ENCODE measurements at places on chromosomes 2 and 18.

DNA sequence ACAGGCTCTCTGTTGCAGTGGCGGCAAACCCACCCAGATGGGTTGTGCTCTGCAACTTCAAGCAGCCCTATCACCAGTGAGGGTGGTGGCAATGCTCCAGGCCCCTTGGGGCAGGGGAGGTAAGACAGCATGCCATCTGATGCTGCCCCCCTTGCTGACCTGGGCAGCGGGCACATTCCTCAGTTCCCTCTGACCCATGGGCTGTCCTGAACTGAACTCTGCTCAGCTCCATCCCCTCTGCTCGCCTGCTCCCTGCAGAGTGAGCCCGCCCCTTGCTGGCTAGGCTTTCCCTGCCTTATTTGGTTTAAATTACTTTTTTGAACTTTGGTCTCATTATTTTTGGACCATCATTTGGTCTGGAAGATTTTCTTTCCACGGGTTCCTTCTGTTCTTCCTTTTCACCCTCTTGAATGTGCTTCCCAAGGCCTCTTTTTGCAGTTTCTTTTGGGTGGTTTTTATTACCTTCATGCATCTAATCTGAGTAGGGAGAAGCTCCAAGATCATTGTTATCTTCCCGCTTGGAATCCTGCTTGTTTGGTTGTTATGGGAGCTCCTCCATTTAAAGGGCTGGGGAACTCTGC is 565.4 kb downstream of the TNS1 start:
- no peak for DNase-seq

GRCh38 chr18:48947092-48947491 is 3.7 kb downstream of the SMAD7 start:
- no peak for DNase-seq

DNA sequence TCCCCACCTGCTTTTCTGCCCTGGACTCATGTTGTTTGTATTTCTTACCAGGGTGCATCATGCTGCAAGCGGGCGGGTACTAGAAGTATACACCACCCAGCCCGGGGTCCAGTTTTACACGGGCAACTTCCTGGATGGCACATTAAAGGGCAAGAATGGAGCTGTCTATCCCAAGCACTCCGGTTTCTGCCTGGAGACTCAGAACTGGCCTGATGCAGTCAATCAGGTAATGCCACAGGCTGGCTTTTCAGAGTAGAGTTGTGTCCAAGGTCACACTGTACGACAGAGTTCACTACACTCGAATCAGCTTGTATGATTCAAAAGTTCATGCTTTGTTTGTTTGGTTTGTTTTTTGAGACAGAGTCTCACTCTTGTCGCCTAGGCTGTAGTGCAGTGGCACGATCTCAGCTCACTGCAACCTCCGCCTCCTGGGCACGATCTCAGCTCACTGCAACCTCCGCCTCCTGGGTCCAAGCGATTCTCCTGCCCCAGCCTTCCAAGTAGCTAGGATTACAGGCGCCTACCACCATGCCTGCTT is 19.4 kb downstream of the SRSF7 start:
- no peak for DNase-seq

- DNase-seq = no peak
Measured at GRCh38 chr2:167135706-167136105, 247.4 kb downstream of the XIRP2 start.

GRCh38 chr18:31247574-31248199 is 70.3 kb upstream of the DSG1 start:
- DNase-seq = no peak

DNA sequence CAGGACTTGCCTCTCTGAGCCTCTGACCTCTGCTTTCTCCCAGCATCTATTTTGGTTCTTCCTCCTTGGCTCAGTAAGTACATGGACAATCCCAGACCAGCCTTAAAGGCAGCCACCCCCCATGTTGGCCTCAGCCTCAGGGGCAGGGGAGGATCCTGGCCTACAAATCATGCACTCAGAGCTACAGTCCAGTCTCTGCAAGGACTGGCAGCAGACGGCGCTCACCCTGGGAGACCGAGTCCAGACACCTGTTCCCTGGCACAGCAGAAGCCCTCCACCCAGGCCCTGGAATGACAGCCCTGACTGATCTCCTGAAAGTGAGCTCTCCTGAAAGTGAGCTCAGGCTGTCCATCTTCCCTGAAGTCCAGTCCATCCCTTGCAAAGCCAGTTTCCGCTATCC is 25.7 kb upstream of the PTPN4 start:
- no peak for DNase-seq

GRCh38 chr2:105187531-105187930 is 54.0 kb upstream of the GPR45 start:
- no peak for DNase-seq

- no peak for DNase-seq
Measured at GRCh38 chr2:190786404-190787166, 94.0 kb upstream of the GLS start.

DNA sequence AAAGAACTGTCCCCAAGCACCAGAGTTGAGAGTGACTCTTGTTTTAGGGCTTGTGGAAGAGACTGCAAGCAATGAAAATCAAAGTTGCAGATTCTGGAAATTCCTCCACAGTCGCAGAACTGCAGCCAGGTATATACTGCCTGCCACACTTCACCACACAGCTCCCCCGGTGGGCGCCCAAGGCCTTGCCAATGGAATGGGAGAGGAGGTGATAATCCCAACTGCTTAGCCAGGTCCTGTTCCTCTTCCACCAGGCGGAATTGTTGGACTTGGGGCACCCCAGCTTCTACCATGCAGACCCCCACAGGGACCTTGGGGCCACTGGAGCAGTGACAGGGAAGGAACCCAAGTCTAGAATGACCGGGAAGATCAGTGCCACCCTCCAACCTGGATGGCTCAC is 4.8 kb upstream of the PDIA6 start:
- DNase-seq = no peak

DNA sequence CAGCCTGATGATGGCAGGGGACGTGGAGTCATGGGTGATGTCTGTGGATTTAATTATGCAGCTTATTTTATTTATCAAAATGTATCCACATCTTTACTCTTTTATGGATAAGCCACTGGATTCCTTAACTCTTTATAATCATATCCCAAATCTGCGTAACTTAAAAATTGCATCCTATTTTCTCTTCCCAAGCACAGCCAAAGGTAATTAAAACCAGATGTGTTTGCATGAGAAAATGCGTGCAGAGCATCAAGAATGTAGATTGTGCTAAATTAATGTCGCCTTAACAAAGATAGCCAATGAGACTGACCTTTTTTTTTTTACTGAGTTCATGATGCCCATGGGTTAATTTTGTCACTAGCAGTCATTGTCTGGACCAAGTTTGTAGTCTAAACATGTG is 10.0 kb downstream of the SH3RF3 start:
- DNase-seq = no peak

GRCh38 chr2:219636941-219637841 is 9.8 kb downstream of the SLC4A3 start:
- DNase-seq = no peak

DNA sequence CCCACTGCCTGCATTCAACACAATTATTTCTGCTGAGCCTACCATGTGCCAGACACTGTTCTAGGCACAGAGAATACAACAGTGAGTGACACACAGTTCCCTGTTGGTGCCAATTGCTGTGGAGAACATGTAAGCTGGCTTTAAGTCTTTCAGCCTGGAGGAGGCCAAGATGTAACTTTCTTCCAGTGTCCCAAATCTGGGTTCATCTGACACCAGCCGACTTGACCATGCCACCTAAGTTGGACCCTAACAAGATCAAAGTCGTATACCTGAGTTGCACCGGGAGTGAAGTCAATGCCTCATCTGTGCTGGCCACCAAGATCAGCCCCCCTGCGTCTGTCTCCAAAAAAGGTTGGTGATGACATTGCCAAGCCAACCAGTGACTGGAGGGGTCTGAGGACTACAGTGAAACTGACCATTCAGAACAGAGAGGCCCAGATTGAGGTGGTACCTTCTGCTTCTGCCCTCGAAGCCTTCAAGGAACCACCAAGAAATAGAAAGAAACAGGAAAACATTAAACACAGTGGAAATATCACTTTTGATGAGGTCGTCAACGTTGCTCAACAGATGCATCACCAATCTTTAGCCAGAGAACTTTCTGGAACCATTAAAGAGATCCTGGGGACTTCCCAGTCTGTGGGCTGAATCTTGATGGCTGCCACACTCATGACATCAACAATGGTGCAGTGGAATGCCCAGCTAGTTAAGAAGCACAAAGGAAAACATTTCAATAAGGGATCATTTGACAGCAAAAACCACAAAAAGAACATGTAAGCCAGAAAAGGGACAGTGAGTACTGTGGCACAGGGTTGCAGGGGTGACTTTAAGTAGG is 6.3 kb downstream of the TRABD2A start:
- peak; percentile 44 for DNase-seq

GRCh38 chr2:121149384-121149783 is 135.6 kb downstream of the TFCP2L1 start:
- no peak for DNase-seq

DNA sequence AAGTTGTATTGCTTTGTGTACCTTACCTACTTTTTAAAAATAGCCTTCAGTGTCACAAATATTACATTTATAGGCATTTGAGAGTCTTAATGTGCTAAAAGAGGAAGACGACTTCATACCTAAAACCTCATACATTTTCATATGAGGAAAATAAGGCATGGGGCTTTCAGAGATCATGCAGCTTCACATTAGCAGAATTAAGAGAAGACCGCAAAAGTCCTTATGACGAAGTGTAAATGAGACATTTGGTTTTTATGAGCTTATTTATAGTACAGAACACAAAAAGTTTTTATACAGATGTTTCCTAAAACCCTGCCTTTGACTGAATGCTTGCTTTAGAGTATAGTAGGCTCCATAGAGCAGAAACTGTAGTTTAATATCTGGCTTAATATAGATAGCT is 10.1 kb upstream of the CCDC138 start:
- DNase-seq = no peak

DNA sequence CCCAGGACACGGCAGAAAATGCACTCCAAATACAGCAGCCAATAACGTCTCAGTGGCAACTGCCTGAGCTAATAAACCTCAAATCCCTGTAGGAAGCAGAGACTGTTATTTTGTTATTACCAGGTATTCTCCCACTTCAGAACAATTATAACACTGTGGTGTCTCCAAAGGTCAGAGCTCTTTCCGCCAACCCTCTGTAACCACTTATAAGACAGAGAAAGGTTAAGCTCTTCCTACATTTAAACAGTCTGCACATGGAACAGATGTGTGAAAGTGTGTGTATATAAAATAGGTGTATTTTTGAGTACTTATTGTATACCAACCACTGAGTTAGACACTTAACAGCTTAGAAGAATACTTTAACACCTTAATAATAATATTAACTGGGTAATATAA is 64.1 kb downstream of the FBXO15 start:
- DNase-seq = no peak

DNA sequence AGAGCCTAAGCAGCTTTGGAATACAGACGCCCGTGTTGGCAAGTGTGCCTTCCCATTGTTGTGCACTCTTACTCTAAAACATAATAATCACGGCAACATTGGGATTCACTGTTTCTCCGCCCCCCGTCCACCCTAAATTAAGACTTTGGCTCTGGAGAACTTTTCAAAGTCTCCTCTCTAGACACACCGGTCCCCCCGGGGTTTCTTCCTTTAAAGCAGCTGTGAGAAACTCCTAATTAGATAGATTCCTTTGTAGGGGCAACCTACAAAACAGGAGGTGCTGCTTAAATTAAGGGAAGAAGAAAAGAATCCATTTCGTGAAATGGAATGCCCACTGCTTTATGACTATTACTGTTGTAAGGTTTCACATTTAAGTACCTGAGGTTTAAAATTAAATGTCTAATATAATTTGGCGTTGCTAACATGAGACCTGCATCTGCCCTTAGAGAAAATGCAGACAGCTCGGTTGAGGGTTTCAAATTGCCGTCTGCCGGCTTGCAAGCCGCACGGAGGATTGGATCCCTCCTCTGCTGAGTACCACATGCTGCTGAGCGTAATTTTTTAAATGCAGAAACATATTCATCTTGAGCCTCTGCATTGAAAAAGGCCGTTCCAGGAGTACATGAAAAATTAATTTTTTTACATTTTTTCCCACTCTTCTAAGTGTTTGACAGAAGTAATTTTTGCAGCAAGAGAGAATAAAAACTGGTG is 233.3 kb downstream of the GBX2 start:
- DNase-seq = no peak

DNA sequence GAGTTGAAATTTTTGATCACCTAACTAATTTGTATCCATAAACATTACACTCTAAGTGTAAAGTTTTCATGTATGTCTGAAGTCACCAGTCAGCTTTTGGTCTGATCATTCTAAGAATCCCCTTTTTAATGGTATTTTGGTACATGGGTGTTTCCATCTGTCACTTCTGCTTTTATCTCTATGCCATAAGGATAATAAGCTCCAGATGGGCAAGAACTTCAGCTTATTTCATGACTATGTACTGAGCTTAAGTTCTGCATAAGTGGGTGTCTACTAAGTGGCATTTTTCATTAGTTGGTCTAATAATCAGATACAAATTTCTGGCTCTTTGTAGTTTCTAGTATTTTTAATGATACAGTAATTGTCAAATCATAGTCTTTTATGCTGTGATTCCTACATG is 20.4 kb downstream of the UBXN4 start:
- DNase-seq = no peak

DNA sequence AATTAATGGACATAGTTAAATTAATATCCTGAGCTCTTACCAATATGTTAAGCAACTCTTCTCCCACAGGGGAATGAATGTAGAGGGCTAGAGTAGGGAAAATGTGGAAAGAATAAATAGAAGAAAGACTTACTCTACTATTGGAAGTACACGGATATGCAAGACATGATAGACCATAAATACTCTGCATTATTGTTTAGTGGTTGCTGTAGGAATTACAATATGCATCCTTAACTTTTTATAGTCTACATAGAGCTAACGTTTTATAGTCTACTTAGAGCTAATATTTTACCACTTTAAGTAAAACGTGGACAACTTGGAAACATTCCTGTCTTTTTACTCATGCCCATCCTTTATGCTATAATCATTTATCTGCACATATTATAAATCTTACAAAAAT is 163.8 kb upstream of the GALNT5 start:
- no peak for DNase-seq

DNA sequence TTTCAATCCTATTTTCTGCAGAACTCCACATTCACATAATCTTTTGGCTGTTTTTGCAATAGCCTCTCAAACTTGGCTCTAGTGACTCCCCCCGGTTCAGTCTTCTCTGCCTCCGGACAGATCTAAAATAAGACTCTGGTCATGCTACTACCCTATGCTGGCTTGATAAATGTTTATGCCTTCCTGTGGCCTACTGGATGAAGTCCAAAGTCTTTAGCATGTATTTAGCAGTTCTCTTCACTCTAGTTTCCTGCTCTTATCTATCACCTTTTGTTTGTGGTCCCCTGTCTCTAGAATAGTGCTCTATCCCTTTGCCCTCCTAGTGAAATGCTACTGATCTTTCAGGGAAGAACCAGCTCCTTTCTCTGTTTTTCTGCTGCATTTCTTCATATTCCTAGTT is 14.4 kb downstream of the ADCYAP1 start:
- no peak for DNase-seq

DNA sequence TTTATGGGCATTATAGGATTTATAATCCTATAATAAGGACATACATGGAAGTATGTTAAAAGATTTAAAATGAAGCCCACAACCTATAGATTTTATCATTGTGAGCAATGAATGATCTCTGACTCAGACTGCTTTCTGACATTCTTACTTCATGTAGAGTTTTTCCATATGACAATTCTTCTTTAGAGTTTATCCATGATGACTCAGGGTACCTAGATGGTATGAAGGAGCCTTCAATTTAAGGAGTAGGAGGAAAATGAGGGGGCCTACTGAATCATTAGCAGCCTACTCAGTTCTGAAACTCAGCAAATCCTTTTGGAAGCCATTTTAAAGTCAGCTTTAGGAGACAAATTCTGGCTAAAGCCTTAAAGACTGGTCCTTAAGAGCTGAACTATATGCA is 10.4 kb downstream of the PELI1 start:
- no peak for DNase-seq
